ENCODE measurements at places on chromosomes 2 and 18.

GRCh38 chr2:10538224-10538894 lies 90.2 kb upstream of the ODC1 start:
- peaks cover 50% of the 10 kb centered on the region for H3K27me3 ChIP-seq
- no peaks in the 10 kb centered on the region for H3K36me3 ChIP-seq
- peaks cover 15% of the 10 kb centered on the region for H3K4me1 ChIP-seq

DNA sequence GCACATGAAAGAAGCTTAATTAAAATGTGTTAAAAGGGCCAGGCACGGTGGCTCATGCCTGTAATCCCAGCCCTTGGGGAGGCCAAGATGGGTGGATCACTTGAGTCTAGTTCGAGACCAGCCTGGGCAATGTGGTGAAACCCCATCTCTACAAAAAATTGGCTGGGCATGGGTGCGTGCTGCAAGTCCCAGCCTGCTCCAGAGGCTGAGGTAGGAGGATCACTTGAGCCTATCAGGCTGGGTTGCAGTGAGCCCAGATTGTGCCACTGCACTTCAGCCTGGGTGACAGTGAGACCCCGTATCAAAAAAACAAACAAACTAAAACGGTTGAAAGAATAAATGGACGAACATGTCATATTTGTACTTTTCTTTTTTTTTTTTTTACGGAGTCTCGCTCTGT lies 26.0 kb downstream of the REL start:
- no peaks in the 10 kb centered on the region for H3K4me1 ChIP-seq
- H3K4me3 ChIP-seq: no peak overlapping the region
- H3K36me3 ChIP-seq: peaks cover 36% of the 10 kb centered on the region
- no peaks in the 10 kb centered on the region for H3K27me3 ChIP-seq
- no peak for DNase-seq

- no peaks in the 10 kb centered on the region for H3K36me3 ChIP-seq
- no peaks in the 10 kb centered on the region for H3K27me3 ChIP-seq
- peaks cover 2% of the 10 kb centered on the region for H3K4me1 ChIP-seq
- DNase-seq: no peak
- peak overlapping the region; percentile 6 for H3K27ac ChIP-seq
These were observed 67.1 kb upstream of the EPAS1 start for GRCh38 chr2:46230115-46230571.

DNA sequence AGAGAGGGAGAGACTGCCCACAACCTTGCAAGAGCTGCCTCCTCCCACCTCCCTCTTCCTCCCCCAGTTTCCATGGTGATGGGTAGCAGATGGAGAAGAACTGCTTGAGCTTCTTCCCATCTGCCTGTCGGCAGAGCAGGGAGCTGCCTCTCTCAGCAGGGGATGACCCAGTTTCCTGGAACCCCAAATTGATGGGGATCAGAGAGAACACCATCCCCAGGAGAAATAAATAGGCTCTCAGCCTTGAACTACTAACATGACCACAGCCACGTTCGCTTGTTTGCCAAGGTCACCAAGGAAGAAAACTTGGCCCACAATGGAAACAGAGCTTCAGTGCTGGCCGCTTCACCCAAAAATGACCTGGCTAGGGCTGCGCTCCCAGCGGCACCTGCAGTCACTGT lies 82.2 kb downstream of the ADD2 start:
- no peak overlapping the region for H3K27ac ChIP-seq
- DNase-seq: no peak
- no peaks in the 10 kb centered on the region for H3K4me1 ChIP-seq
- no peaks in the 10 kb centered on the region for H3K36me3 ChIP-seq

DNA sequence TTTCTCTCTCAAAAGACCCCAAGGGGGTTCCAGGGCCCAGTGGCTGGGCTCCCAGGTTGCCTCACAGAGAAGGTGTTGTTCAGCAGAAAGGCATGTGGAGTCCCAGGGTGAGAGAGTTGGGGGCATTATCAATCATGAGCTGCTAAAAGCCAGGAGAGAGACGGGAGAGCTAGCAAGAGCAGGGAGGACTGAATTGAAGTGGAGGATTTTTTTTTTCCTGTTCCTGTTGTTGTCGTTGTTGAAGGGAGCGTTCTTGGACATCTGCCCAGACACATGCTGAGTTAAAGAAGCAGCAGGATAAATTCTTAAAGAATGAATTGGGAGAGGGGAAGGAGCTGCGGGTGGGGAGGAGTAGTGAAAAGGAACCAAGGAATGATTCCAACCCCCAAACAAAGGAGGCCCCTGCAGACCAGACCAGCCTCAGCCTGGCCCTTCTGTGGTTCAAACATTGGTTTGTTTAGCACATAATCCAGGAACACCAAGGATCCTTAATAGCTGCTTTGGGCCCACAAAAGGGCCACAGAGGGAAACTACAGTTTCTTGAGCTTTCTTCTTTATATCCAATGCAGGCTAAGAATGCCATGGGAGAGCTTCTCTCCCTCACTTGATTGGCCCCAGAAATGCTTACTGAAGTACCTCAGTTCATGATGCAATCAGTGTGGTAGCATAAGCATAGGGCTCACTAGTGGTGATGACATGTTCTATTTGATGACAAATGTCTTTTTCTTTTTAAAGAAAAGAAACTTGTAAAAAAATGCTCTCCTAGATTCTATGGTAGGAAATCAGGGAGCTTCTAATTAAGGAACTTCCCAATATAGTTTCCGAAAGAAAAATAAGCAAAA lies 146.0 kb downstream of the SETBP1 start:
- H3K27me3 ChIP-seq: no peaks in the 10 kb centered on the region
- no peak for DNase-seq
- no peaks in the 10 kb centered on the region for H3K4me1 ChIP-seq
- no peaks in the 10 kb centered on the region for H3K36me3 ChIP-seq
- no peak overlapping the region for H3K27ac ChIP-seq

GRCh38 chr2:233171344-233171743 lies 80.1 kb upstream of the ATG16L1 start:
- H3K36me3 ChIP-seq: peaks cover 26% of the 10 kb centered on the region
- H3K27me3 ChIP-seq: no peaks in the 10 kb centered on the region
- H3K4me3 ChIP-seq: no peak overlapping the region
- peaks cover 3% of the 10 kb centered on the region for H3K4me1 ChIP-seq
- DNase-seq: no peak

DNA sequence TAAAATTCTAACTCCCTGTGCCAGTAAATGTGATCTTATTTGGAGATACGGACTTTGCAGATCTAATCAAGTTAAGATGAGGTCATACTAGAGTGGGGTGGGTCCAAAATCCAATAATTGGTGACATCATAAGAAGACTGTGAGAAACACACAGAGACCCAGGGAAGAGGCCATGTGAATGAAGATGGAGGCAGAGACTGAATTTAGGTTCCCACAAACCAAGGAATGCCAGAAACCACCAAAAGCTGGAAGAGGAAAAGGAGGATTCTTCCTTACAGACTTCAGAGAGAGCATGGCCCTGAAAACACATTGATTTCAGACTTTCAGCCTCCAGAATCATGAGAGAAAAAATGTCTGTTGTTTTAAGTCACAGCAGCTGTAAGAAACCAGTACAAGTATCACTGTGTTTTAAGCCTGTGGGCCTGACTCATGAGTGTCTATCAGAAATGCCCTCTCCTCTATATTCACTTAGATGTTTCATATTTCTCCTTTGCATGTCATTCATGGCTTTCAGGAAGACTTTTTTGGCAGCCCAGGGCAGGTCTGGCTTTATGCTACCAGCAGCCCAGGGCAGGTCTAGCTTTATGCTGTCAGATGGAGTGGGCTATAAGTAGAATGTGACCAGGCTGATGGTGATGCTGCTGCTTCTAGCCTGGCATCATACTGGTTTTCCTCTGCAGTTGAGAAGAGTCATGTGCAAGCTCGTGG lies 100.0 kb downstream of the SPOPL start:
- DNase-seq: no peak
- H3K4me3 ChIP-seq: no peak overlapping the region
- no peak overlapping the region for H3K27ac ChIP-seq
- H3K27me3 ChIP-seq: no peaks in the 10 kb centered on the region

GRCh38 chr2:26327291-26328272 lies 18.4 kb upstream of the SELENOI start:
- H3K27ac ChIP-seq: no peak overlapping the region
- no peaks in the 10 kb centered on the region for H3K4me1 ChIP-seq
- H3K27me3 ChIP-seq: no peaks in the 10 kb centered on the region

DNA sequence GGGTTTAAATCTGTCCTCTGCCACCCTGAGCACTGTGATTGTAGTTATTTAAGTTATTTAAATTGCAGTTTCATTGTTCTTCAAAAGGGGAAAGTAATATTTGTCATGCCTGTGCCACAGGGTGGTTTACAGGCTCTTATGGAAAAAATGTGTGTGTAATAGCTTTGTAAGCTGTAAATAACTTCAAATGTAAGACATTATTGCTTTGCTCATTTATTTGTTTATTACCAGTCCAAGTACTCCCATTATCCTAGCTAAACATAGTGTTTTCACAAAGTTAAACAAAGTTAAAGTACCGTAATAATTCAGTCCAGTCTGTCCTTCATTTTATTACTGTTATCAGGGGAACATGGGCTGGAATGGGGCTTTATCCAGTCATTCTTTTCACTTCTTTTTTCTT lies 43.4 kb upstream of the IGFBP2 start:
- no peak overlapping the region for H3K27ac ChIP-seq
- no peaks in the 10 kb centered on the region for H3K4me1 ChIP-seq
- no peaks in the 10 kb centered on the region for H3K36me3 ChIP-seq
- no peak overlapping the region for H3K4me3 ChIP-seq
- no peak for DNase-seq

- no peak overlapping the region for H3K27ac ChIP-seq
- H3K4me3 ChIP-seq: no peak overlapping the region
- peaks cover 6% of the 10 kb centered on the region for H3K4me1 ChIP-seq
- no peaks in the 10 kb centered on the region for H3K27me3 ChIP-seq
- no peaks in the 10 kb centered on the region for H3K36me3 ChIP-seq
- no peak for DNase-seq
These were observed 269.6 kb downstream of the ATAD2B start for GRCh38 chr2:23657371-23657770.

- H3K27me3 ChIP-seq: no peaks in the 10 kb centered on the region
- peaks cover 3% of the 10 kb centered on the region for H3K4me1 ChIP-seq
- H3K4me3 ChIP-seq: no peak overlapping the region
- peaks cover 14% of the 10 kb centered on the region for H3K36me3 ChIP-seq
- H3K27ac ChIP-seq: no peak overlapping the region
These were observed 81.0 kb downstream of the EDAR start for GRCh38 chr2:108907822-108908712.

- H3K36me3 ChIP-seq: no peaks in the 10 kb centered on the region
- no peak overlapping the region for H3K4me3 ChIP-seq
- H3K4me1 ChIP-seq: no peaks in the 10 kb centered on the region
- H3K27me3 ChIP-seq: no peaks in the 10 kb centered on the region
These were observed 37.6 kb downstream of the CDH7 start for GRCh38 chr18:65788373-65788772.

DNA sequence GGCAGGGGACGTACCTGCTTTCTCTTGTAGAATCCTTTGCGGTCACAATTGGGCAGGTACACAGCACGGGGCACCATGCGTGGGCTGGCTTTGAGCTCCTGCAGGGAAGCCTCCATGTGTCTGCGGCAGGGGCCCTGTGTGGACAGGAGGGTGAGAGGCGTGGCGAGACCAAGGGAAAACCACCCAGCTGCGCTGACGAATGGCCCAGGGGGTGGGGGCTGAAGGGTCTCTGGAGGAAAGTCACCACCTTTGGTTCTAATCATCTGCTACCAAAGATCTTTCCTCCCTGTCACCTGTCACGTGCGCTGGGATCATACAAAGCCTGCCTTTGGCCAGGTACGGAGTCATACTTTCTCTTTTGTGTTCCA lies 17.3 kb downstream of the IGFBP5 start:
- H3K27ac ChIP-seq: no peak overlapping the region
- H3K4me3 ChIP-seq: no peak overlapping the region
- H3K36me3 ChIP-seq: no peaks in the 10 kb centered on the region
- no peaks in the 10 kb centered on the region for H3K4me1 ChIP-seq
- peaks cover 30% of the 10 kb centered on the region for H3K27me3 ChIP-seq

DNA sequence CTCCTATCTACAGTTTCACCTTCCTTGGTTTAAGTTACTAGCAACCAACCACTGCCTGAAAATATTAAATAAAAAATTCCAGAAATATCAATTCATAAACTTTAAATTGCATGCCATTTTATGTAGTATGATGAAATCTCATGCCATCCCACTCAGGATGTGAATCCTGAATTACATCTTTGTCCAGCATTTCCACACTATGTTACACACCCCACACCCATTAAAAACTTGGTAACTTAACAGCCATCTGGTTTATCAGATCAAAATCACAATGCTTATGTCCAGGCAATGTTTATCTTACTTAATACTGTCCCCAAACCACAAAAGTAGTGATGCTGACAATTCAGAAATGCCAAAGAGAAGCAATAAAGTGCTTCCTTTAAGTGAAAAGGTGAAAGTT lies 21.6 kb downstream of the CUL3 start:
- no peak for DNase-seq
- no peaks in the 10 kb centered on the region for H3K27me3 ChIP-seq
- H3K4me1 ChIP-seq: peaks cover 3% of the 10 kb centered on the region
- peaks cover 7% of the 10 kb centered on the region for H3K36me3 ChIP-seq
- H3K4me3 ChIP-seq: no peak overlapping the region

- no peak overlapping the region for H3K27ac ChIP-seq
- H3K4me3 ChIP-seq: no peak overlapping the region
- peaks cover 22% of the 10 kb centered on the region for H3K4me1 ChIP-seq
- H3K27me3 ChIP-seq: no peaks in the 10 kb centered on the region
- no peaks in the 10 kb centered on the region for H3K36me3 ChIP-seq
- DNase-seq: no peak
These were observed 39.4 kb downstream of the RBMS1 start for GRCh38 chr2:160454070-160454797.

DNA sequence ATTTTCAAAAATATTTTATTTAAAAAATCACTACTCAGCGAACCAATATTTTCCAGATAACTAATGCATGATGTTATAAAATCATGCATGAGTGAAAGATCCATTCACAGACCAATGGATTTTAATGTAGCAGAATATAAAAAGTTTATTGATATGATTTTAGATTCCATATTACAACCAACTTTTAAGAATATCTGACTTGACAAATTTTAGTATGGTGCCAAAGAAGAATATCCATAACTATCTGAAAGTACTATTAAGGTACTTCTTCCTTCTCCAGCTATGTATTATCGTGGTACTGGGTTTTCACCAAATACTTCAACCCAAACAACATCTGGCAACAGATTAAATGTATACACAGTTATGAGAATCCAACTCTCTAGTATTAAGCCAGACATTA lies 99.9 kb upstream of the NOSTRIN start:
- no peak for DNase-seq
- H3K4me1 ChIP-seq: no peaks in the 10 kb centered on the region
- no peaks in the 10 kb centered on the region for H3K36me3 ChIP-seq
- H3K4me3 ChIP-seq: no peak overlapping the region
- H3K27me3 ChIP-seq: no peaks in the 10 kb centered on the region

GRCh38 chr2:69538249-69538648 lies 101.0 kb upstream of the NFU1 start:
- no peaks in the 10 kb centered on the region for H3K27me3 ChIP-seq
- no peak overlapping the region for H3K27ac ChIP-seq
- no peaks in the 10 kb centered on the region for H3K4me1 ChIP-seq

DNA sequence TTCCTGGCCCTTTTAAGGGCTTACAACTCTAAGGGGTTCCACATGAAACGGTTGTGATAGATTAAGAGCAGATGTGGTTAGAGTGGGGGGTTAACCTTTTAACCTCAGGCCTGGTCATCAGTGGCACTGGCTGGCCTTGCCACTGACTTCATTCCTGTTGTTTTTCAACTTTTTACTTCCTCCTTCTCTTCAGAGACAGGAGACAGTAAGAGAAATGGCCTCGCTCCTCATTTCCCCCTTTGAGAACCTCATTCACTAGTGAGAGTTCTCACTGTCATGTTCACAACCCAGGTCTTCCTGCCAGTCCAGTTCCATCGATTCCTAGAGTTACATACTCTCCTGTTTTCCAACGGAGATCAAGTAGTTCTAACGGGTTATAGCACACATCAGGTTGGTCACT lies 101.6 kb upstream of the SLC1A4 start:
- H3K4me1 ChIP-seq: no peaks in the 10 kb centered on the region
- H3K4me3 ChIP-seq: no peak overlapping the region
- H3K27ac ChIP-seq: no peak overlapping the region
- peaks cover 18% of the 10 kb centered on the region for H3K27me3 ChIP-seq
- no peak for DNase-seq

All from T-cell (primary cell).